ENCODE measurements at places on chromosomes 6 and 20. TPM values are rescaled to one million over a fixed set of nuclear protein-coding genes. Genes with fewer than 3 reads are reported as not detected.
A peak's percentile ranks its signal among the peaks of the same experiment; 100 is the strongest.

DNA sequence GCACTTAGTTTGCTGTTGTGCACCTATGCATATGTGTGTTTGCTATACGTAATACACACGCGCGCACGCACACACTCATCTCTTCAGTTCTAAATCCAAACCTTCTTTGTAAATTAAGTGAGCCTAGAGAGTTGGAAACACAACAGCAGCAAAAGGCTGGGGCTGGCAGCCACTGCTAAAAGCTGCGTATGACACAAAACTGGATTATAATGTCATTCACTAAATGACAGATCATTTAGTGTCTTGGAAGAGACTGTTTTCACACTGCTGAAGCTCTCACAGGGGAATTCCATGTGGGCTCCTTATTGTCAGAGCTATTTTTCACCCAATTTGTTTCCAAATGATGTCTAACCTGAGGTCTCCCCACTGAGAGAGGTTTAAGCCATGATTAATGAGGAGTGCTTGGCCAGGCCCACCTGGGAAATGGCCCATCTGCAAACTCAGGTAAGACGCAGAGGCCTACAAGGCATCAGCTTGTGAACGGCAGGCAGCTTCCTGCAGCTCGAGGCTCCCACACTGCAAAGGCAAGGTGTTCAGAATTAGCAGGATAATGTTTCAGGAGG lies 94.2 kb downstream of the OLIG3 start:
- DNase-seq = no peak

DNA sequence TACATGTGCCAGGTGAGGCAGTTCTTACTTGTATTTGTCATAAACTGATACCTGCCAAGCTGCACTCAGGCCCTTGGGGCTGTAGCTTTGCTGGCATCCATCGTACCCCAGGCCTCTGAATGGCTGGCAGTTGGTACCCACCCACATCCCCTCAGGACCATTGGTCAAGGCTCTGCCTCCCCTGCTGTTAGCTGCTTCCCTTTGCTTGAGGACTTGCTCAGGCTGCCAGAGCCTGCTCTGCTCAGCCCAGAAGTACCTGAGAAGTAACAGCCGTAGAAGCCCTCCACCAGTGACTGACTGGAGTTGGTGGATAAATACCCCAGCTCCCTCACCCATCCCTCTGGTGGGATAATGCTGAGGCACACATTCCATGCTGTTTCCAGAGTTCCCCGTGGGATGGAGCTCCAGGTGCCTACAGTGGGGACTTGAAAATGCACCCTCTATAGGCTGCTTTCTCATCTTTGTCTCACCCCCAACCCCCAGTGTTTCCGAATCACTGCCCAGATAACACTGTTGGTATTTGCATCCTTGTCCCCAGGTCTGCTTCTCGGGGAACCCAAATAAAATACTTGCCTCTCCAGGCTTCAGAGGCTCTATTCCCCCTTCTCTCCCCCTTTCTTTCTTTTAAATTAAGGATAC lies 7.3 kb downstream of the EBF4 start:
- DNase-seq = no peak

DNA sequence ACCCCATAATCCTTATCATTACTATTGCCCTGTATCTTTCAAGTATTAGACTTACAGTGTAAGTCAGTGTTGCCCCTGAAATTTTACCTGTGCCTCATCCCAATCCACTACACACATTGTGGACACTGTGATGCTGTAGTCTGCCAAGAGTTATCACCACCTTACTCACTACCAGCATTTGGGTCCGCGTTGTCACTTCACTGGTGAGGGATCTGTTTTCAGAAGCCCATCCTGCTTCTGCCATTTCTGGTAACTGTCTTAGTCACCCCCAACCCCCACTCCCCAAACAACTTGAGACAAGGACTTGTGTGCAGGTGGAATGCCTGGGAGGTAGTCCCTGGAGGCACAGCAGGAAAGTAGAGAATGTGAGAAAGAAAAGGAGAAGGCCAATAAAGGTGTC lies 6.0 kb upstream of the RAB44 start:
- DNase-seq = no peak

DNA sequence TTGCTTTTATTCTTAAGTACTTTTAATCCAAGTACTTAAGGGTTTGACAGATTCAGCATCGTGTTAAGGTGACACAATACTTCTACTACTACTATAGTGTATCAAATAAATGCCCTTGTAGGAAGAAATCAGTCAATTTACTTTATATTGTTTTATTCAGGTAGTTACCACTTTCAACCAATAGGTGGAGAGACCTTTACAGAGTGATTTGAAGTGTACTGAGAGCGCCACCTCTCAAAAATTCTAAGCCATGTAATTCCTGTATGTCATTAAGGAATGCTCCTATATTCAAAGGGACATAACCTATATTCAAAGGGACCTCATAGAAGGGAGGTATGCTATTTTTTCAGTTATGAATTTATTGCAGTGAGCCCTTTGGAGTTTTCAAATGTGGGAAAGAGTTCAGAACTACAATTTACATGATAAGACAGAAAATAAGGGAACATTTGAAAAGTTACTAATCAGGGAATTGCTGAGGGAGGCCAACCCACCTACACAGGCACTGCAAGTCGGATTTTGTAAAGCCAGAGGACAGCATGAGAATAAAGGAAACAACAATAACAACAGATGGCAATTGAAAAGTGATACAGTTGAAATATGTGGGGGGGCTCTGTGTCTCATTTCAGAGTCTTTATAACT lies 955.6 kb downstream of the TBC1D32 start:
- DNase-seq = peak; percentile 22

GRCh38 chr6:163405412-163406309 lies 8.9 kb upstream of the QKI start:
- peak; percentile 30 for DNase-seq

- no peak for DNase-seq
Measured at GRCh38 chr6:149007846-149008245, 261.0 kb downstream of the UST start.

DNA sequence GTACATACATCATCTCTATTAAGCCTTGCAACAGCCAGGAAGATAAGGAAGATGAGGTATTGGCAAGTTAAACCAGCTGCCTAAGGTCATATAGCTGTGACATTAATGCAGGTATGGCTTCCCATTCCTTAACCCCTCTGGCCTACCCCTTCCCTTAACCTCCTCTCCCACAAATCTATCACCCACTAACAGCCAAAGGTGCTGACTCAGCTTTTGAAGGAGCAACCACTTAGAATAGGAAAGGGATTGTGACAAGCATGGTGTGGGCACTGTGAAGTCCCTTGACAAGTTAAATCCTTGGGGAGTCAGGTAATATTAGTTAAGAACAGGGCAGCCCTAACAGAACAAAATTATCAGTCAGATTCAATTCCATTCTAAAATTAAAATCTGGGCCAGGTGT lies 5.4 kb upstream of the SH3BGRL2 start:
- no peak for DNase-seq

GRCh38 chr20:18101125-18101810 lies 36.4 kb upstream of the KAT14 start:
- no peak for DNase-seq

DNA sequence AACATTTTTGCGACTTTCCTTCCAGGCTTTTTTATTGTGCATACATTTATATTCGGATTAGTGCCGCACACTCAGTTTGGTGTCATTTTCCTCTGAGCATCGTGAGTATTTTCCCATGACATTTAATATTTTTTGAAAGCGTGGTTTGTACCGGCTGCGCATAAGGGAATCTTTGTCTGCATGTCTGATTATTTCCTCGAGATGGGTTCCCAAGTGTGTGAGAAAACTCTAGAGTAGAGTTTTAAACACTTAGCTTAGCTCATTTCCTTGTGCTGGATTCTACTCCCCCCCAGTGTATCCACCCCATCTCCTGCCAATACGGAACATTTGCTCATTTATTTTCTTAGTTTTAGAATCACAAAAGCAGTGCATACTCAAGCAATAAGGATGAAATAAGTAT lies 94.3 kb downstream of the CDC5L start:
- no peak for DNase-seq

DNA sequence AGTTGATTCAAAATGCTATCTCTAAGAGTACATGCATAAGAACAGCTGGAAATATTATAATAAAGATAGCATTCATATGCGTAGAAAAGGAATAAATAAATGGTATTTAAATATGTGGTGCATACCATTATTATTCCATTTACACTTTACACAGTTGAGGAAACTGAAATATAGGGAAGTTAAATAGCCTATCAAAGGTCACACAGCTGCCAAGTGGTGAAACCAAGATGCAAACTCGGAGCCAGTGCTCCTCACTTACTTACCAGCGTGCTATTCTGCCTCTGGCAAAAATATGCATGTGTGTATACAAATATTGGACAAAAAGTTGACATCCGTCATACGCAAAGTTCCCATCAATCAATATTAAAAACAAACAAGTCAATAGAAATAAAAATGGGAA lies 22.3 kb upstream of the ANKEF1 start:
- no peak for DNase-seq

- no peak for DNase-seq
Measured at GRCh38 chr20:51667002-51667408, 101.2 kb downstream of the ATP9A start.

- no peak for DNase-seq
Measured at GRCh38 chr6:107965746-107966145, 7.7 kb upstream of the SEC63 start.

DNA sequence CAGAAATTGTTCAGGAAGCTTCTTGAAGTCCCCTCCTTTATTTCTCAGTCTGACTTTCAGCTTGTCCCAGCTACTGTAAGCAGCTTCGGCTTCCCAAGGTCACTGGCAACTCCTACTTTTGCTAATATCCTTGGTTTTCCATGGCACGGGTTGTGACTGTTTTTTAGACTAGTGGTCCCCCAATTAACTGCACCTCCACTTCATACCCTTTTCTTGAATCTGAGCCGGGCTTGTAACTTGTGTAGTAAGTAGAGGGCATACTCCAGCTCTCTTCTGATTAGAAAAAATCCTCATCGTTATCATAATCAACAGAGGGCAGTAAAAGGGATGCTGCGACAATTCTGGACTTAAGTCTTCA lies 162.3 kb upstream of the TNFAIP3 start:
- DNase-seq = no peak

- DNase-seq = peak; percentile 41
Measured at GRCh38 chr6:169289619-169290339, 36.1 kb upstream of the THBS2 start.

DNA sequence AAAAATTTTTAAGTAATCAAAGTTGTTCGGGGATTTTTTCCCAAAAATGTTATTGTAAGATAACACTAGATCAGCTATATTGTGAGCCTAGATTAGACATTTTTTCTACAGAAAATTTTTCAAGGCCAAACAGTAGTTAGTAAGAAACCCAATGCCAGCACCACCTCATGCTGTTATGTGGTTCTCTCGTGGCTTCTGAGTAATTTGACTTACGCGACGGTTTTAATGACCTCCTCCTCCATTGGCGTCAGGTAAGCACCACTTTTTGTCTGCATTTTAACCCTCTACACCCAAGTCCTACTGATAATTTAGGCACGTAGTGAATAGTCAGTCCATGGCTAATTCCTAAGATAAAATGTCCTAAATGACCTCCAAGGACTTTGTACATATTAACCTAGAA lies 9.7 kb downstream of the RPS6KA2 start:
- DNase-seq = peak; percentile 55

GRCh38 chr20:44008806-44009678 lies 94.4 kb downstream of the TOX2 start:
- DNase-seq = no peak

- DNase-seq = peak; percentile 61
Measured at GRCh38 chr6:85498596-85499258, 48.8 kb downstream of the NT5E start.

DNA sequence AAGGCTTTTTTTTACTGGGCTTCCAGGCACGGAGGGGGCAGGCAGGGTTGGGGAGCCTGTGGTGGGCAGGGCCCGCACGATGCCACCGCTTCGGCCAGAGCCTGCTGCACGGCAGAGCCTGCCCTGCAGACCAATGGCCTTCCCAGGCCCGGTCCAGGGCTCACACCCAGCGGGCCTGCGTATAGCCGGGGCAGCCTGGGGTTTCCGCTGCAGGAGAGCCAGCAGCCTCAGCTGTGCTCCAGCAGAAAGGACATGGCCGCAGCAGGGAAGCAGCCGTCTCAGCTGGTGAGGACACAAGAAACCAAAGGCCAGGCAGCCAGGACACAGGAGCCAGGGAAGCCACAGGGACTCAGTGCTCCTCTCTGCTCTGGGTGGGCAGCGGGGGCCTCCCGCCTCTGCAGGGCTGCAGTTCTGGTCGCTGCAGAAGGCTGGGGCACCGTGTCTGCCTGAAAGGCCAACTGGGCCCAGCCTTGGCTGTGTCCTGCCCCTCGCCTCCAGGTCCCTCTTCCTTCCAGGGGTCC lies 90.6 kb downstream of the TTLL2 start:
- no peak for DNase-seq

DNA sequence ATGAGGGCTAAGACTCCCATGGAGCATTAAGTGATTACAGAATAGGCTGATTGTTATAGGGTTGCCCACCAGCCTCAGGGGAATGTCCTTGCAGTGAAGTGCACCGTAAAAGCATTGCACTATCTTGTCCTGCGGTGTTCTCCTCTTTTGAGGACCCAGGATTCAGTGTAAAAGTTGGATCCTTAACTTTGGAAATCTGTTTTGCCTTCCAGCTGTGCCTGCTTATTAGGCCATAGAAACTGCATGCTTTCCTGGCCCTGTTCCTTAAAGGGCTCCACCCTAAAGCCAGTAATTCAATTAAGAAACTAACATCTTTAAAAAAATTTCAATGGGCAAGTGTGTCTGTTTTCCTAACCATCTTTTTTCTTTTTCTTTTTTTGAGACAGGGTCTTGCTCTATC lies 25.4 kb upstream of the NOTCH4 start:
- no peak for DNase-seq

- DNase-seq = peak; percentile 22
Measured at GRCh38 chr6:150719099-150719766, 119.5 kb downstream of the PLEKHG1 start.

GRCh38 chr20:49853640-49854039 lies 41.0 kb downstream of the SLC9A8 start:
- peak; percentile 59 for DNase-seq

DNA sequence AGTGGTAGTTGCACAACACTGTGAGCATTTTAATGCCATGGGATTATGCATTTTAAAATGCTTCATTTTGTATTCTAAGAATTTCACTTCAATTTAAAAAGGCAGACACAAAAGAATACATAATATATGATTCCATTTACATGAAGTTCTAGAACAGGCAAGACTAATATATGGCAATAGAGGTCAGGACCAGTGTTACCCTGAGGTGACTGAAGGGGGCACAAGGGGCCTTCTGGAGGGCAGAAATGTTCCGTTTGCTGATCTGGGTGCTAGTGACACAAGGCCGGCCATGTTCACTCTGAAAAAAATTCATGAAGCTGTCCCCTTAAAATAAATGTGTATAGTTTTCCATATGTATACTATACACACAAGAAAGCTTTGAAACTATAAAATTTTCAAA lies 28.5 kb downstream of the TASP1 start:
- no peak for DNase-seq

GRCh38 chr20:47220161-47220582 lies 136.3 kb downstream of the ZMYND8 start:
- peak; percentile 41 for DNase-seq

- peak; percentile 64 for DNase-seq
Measured at GRCh38 chr20:49115564-49115963, 69.5 kb downstream of the CSE1L start.

The SLC22A7 gene
- not detected for total RNA-seq

The AARS2 gene
- total RNA-seq = 24.3 TPM

The SLC35F1 gene
- total RNA-seq = under 0.01 TPM

The TOP1 gene
- 27.0 TPM for total RNA-seq

The UTRN gene
- 93.2 TPM for total RNA-seq

The SNAP25 gene
- 4.5 TPM for total RNA-seq

The KCNK15 gene
- 4.1 TPM for total RNA-seq

The SYNCRIP gene
- 41.1 TPM for total RNA-seq

The CCDC170 gene
- 0.77 TPM for total RNA-seq

The C2 gene
- 27.2 TPM for total RNA-seq

The FRK gene
- 0.33 TPM for total RNA-seq

The ZBP1 gene
- total RNA-seq = not detected

The HLA-DQA1 gene
- not detected for total RNA-seq

The TBXT gene
- not detected for total RNA-seq

All from fibroblast of lung (primary cell).